ENCODE measurements at places on chromosomes 4 and X.

DNA sequence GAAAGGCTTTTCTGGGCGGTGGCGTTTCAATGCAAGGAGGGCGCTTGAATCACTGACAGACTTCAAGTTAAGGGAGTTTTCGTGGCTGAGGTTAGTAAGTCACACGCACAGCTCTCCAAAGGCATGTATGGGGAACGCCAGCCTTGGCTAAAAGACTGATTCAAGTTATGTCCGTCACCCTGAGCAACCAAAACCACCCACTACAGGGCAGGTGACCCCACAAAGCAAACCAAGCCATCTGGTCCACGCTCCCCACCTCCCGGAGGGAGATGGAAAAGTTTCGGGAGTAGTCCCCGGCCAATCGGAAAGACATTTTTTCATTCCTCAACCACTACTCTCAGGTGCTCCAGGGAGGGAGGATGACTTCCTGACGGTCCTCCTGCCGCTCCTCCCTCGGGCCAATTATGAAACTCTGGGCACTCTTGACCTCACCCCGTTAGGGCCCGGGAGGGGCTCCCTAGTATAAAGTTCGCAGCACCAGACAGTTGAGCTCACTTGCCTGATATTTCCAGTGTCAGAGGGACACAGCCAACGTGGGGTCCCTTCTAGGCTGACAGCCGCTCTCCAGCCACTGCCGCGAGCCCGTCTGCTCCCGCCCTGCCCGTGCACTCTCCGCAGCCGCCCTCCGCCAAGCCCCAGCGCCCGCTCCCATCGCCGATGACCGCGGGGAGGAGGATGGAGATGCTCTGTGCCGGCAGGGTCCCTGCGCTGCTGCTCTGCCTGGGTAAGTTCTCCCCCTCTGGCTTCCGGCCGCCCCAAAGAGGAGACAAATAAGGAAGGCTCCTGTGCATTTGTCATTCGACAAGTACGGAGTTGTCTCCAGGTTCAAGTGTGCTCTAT, at the start of gene EREG:
Gene EREG, plus strand, starts transcription at position 494 of the 840 bp plus-strand sequence. Its CDS starts 164 bp downstream, at position 658.
- no peak for DNase-seq

- DNase-seq: no peak
Observed at GRCh38 chr4:1898681-1899080, 27.5 kb downstream of the NSD2 start.

DNA sequence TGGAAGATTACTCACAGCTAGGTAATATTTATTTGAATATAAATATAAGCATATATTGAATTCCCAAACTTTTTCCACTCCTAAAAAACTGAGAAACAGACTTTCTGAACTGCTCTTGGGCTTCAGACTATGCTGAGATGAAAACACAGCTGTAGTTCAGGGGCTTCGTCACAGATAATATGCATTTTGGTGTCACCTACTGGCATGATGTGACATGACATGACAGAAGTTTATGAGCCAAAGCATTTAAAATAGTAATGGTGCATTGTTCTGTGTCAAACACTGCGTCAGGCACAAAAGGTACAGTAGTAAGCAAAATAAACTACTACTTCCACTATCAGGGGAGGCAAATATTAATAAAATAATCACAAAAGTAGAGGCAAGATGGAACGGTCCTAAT, 171.3 kb downstream of the BTC start:
- DNase-seq: no peak

DNA sequence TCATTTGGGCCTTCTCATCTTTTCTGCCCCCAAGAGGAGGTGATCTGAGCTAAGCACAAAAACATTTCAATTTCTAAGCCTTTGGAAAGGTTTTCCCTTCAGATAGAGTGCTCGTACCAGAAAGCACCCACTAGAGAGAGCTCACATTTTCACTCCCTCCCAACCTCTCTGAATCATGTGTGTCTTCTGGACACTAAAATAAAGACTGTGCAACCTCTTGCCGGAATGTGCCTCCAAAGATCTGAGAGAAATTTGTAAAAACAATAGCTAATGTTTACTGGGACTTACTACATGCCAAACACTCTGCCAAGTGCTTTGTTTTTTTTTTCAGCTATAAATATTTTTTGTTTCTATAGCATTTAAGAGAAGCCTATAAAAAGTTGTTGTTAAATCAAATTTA, 120.6 kb upstream of the LNX1 start:
- no peak for DNase-seq

GRCh38 chr4:155025762-155026457, 182.5 kb upstream of the NPY2R start:
- no peak for DNase-seq

DNA sequence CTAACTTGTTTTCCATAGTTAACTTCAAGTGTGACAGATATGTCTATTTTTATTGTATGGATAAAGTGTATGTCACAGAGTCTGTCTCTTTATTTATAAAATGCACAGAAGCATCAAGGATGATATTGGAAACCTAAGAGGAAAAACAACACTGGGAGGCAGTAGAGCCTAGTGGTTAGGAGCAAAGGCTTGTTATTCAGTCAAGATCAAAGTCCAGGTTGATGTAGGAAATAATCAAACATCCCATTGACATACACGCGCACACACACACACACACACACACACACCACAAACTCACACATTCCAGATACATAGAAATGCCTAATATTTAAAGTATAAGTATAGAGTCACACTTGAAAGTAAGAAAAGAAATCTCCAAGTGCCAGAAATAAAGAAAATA, 206.8 kb downstream of the CHRDL1 start:
- DNase-seq: no peak

- DNase-seq: no peak
Observed at GRCh38 chrX:17187136-17187756, 187.8 kb upstream of the NHS start.

DNA sequence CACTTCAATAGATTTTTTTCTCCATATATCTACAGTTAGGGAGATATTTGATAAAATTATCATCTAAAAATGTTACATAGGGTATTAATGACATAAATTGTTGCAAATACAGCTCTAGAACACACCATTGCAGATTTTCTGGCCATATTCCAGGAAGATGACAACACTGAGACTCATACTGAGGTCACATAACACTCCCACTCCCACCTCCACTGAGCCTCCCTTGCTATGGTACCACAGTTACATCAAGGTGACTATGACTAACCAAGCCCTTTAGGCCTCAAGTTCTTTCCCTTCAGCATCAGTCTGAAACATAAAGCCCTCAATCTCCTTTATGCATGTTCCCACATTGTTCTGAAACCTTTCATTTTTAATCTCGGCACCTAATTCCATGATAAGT, 932.0 kb upstream of the IGFBP7 start:
- DNase-seq: no peak

DNA sequence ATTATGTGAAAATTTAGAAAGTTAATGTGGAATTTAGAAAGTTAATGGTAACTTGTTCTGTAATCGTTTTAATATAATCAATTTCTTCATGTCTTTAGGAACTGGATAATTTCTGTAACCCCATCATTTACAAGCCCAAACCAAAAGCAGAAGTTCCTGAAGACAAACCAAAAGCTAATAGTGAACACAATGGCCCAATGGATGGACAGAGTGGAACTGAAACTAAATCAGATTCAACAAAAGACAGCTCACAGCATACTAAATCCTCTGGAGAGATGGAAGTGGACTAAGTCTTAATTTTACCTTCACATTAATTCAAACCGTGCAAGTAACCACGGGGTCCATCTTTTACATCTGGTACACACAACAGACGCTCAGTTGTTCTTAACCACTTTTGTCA, 48.1 kb upstream of the PLK4 start:
- DNase-seq: no peak

DNA sequence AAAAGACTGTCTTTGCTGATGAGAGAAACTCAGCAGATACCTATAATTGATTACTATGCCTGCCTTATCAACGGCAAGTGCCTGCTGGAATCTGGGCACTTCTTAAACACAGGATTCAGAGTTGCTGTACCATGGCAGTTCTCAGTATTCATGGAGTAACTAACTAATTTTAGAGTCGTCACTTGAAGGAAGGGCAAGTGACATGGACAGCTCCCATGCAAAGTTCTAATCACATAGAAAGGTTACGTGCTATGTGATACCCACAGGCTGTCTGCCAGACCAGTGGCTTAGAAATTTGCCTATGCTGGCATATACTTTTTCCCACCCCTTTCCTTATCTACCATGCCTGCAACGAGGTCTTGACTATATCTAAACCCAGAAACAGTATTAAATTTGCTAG, 931.1 kb upstream of the TENM3 start:
- DNase-seq: no peak

- DNase-seq: no peak
Observed at GRCh38 chr4:77151241-77151640, 5.8 kb upstream of the CCNG2 start.

GRCh38 chr4:14272206-14272605, 644.7 kb upstream of the BOD1L1 start:
- DNase-seq: no peak

GRCh38 chr4:182918044-182918607, 940 bp upstream of the DCTD start:
- DNase-seq: no peak

DNA sequence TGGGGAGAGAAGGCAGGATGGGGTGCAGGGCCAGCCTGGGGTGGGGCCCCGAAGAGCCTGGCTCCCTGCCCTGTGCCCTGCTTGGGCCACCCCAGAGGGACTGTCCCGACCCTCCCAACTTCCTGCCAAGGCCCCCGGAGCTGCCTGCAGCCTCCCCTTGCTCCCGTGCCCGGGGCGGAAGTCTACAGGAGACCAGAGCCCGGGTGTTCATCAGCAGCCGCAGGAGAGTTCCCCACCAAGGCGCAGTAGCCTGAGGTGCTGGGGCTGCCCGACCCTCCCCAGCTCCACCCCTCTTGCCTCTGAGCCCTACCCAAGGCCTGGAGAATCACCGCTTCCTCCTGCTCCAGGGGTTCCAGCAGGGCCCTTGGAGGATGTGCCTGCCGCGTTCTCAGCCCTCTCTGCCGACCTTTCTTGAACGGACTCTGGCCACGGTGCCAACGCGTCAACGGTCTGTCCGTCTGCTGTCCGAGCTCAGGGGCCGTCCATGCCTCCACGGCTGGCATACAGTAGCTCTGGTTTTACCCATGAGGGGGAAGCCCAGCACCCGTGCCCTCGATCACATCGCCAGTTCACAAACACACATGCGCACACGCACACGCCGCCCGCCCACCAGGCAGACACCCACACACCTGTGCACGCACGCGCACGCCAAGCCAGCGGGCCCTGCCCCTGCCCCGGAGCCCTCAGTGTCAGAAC, 36.0 kb upstream of the SPON2 start:
- DNase-seq: no peak

DNA sequence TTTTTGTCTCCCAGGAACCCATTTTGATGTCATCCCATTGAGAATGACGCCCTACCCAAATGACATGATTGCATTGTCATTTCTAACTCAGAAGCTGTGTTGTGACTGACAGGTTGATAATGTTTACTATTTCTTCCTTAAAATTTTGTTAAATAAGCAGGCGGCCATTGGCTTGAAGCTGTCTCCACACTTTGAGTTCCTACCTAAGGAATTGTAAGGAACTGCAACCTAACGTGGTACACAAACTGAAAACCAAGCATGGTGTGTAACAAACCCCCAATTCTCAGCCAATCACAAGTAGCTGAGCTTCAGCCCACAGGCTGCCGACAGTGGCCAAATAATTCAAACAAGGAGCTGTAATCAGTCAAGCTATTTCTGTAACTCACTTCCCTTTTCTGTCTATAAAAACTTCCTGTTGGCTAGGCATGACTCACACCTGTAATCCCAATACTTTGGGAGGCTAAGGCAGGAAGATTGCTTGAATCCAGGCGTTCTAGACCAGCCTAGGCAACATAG, 2.9 kb upstream of the MND1 start:
- no peak for DNase-seq

GRCh38 chrX:131828482-131828881, 194.6 kb upstream of the STK26 start:
- no peak for DNase-seq

- DNase-seq: no peak
Observed at GRCh38 chrX:142186103-142186502, 19.0 kb downstream of the MAGEC2 start.

DNA sequence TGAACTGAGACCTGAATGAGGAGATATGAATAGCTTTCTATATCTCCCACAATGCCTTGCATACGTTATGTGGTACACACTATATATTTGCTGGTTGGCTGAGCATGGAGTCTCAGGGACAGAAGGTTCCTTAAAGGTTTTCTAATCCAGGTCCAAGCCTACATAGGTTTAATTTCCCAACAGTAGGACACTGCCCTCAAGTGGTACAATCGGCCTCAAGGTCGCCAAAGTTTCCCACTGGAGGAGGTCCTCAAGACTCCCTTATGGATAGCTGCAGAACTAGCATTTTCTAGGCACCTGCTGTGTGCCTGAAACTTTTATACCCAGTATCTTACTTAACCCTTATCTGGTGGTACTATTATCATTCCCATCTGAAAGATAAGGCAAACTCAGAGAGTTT, 21.0 kb upstream of the EFNB1 start:
- DNase-seq: no peak

DNA sequence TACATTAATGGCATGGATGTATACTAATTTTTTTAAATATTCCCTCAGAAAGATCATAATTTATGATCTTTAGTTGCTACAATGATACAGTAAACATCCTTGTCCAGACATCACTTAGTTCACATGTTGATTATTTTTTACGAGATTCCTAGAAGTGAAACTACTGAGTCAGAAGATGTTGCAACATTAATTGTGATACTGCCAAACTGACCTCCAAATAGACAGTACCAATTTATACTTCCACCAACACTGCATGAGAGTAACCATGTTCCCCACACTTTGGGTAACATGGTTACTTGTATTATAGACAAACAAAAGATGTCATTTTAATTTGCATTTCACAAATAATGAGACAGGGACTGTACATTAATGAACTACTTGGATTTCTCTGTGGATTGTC, 19.6 kb downstream of the RCHY1 start:
- no peak for DNase-seq

DNA sequence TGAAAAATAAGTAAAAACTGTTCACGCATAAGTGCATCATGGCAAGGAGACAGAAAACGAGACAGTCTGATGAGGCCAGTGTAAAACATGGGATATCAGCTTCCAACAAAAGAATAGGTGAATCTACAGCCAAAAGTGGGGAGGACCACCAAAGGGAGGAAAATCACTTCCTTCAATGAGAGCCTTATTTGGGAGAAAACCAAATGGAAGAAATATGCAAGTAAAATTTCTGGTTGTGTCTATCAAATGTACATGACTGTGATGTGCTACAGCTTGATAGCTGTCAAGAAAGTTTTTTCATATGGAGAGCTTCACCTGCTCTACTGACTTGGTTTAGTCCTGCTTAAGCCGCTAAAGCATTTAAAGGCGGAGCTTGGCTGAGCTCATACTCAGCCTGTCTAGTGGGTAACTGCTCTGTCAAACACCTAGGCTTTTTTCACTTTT, 66.2 kb downstream of the MAGEA1 start:
- peak; percentile 99 for DNase-seq

DNA sequence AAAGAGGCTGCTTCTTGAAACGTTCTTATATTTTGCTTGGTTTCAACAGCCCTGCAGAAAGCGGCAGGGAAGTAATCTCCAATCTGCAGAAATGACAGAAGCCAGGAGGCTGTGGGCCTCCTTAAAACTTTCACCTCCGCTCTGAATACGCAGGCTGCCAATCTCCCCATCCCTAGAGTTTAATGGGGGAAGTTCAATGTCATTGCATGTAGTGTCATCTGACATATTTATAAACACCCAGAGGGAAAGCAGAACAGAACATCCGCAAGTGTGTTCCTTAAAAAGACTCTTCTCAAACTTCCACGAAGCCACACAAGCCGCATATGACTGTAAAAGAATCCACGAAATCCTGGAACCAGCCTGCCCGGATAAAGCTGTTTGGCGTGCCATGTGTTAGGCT, 148.8 kb upstream of the TBL1X start:
- no peak for DNase-seq
